ENCODE measurements at places on chromosomes 3 and 15. TPM values are rescaled to one million over a fixed set of nuclear protein-coding genes. Genes with fewer than 3 reads are reported as not detected.

CHRFAM7A gene
- total RNA-seq = 2.0 TPM

MOBP gene
- total RNA-seq = not detected

GP5 gene
- total RNA-seq = 0.83 TPM

- DNase-seq = peak; percentile 35
- no peaks in the 10 kb centered on the region for H3K27me3 ChIP-seq
- peak overlapping the region; percentile 53 for H3K4me3 ChIP-seq
- H3K27ac ChIP-seq = no peak overlapping the region
- no peaks in the 10 kb centered on the region for H3K36me3 ChIP-seq
Observed at GRCh38 chr3:159766563-159767185, 222.0 kb upstream of the IL12A start.

DNA sequence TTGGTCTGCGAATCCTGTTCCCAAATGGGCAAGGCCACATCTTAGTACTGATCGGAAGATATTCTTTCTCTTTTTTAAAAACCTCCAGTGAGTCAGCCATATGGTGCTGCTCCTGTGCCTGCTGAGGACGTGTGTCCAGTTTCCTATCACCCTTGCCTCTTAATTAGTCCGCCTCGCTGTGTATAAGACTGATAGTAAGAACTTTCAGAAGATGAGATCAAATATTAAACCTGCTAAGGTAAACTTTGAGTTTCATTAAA, 612 bp downstream of the UBA5 start:
- H3K4me3 ChIP-seq = peak overlapping the region; percentile 85
- H3K27ac ChIP-seq = peak overlapping the region; percentile 87
- DNase-seq = no peak
- H3K36me3 ChIP-seq = peaks cover 5% of the 10 kb centered on the region
- H3K4me1 ChIP-seq = peaks cover 20% of the 10 kb centered on the region
- no peaks in the 10 kb centered on the region for H3K27me3 ChIP-seq

DNA sequence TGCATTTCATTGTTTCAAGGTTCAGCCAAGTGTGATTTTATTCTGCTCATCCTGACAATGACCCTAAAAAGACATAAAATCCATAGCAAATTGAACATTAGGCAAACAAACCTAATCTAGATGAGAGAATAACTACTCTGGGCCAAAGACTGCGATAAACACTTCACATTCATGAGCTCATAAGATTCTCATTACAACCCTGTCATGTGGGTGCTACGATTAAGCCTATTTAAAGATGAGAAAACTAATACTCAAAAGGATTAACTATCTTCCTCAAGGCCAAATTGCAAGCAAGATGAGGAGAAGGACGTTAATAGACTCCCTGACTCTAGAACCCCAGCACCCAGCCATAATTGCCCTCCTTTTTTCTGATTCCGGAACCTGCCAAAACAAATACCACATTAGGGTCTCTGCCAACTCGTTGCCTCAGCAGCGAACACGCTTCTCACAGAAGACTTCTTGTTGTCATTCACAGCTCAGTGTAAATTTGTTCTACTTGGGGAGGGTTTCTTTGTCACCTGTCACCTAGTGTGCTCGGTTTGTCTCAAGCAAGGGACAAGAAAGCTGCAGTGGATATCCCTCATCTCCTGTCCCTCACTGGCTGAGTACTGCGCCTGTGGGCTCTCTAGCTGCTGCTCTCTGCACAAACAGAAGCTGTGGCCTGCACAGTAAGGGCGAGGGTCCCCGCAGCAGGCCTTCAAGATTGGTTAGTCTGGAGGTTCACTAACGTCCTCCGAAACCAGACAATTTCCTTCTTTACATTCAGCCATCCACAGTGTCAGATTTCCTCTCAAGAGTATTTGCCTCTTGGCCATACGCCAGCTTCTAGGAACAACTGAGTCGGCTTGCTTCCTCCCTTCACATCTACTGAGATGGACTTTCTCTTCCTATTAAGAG, 200.0 kb upstream of the UBE2E2 start:
- no peaks in the 10 kb centered on the region for H3K36me3 ChIP-seq
- DNase-seq = no peak

DNA sequence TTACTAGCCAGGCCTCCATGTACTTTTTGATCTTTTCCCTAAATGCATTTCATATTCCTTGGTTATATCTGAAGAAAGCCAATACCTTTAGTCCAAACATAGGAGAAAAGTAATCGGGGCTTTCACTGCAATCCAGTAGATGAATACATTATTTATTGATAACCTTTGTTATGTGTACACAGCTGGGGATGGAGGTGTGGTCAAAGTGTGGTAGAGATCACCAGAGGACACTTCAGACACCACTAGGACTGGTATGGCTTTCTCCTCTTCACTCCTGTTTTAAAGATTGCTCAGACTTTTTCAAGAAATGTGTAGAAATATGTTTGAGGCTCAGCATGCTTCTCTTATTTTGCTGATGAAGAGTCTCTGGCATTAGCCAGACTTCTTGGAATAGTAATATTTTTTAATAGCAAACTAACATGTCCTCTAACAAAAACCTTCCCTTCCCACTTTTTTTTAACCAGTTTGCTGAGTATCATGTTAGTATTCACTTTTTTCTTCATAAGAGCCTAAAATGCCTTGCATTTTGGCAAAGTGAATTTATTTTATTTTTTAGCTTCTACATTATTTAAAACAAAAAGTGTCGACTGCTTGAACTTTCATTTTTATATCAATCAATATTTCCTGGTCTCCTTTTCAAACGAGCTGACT, 65.6 kb upstream of the MBNL1 start:
- H3K27me3 ChIP-seq = no peaks in the 10 kb centered on the region
- no peak overlapping the region for H3K27ac ChIP-seq
- no peak overlapping the region for H3K4me3 ChIP-seq
- H3K36me3 ChIP-seq = no peaks in the 10 kb centered on the region

DNA sequence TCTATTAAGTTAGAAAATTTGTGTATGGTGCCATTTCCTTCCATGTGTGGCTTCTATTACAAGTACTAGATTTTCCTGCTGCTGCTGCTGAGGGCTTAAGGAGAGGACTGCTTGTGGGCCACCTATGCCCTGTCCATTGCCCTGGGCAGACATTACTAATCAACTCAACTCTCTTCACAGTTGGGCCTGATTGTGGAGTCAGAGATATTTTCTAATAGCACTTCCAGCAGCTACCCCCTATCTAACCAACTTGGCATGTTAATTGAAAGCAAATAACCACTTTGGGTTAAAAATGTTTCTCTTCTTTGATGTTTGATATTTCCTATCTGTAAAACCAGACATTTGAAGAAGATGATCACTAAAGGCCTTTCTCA, 242.0 kb downstream of the EDEM1 start:
- H3K27ac ChIP-seq = no peak overlapping the region
- no peaks in the 10 kb centered on the region for H3K4me1 ChIP-seq
- DNase-seq = no peak
- no peak overlapping the region for H3K4me3 ChIP-seq
- H3K36me3 ChIP-seq = no peaks in the 10 kb centered on the region
